Left renal pelvis (tissue), 4 donors: ENCODE measurements at places on chromosomes 13 and 19. TPM values are rescaled to one million over a fixed set of nuclear protein-coding genes. Genes with fewer than 3 reads are reported as not detected.

- no peak for DNase-seq
These were observed 2.7 kb downstream of the MEIS3 start for GRCh38 chr19:47416643-47416985.

DNA sequence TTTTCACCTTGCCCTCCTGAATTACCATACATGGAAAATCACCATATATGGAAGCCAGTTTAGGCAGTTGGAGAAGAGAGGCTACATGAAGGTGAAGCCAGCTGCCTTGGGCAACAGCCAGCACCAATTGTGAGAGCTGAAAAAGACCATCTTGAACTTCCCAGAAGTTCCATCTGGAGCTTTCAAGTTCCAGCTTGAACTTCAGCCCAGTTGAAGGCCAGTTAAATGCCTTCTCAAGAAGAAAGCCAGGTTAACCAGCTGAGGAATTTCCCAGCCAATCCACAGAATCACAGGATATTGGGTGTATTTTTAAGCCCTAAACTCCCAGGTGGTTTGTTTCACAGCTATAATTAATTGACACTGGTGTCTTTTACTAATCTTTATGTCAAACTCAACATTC lies 713.6 kb upstream of the MIR17HG start:
- no peak for DNase-seq

DNA sequence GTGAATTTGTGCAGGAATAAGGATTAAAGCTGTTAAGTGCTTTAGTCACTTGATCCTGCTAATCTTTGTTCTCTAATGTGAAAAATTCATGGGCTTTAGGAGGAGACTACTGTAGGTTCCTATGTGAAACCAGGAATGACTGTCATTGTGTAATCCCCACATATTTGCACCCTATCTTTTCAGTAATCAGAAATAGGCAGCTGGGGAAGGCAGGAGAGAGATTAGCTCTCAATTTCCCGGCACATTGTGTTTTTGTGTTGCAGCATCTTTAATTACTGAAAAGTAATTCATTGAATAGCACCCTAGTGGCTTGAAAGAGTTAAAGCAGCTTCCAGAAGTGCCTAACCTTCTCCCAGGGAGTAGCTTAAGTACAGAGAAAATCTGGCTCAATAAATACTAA lies 282.9 kb downstream of the OLFM4 start:
- DNase-seq: no peak

DNA sequence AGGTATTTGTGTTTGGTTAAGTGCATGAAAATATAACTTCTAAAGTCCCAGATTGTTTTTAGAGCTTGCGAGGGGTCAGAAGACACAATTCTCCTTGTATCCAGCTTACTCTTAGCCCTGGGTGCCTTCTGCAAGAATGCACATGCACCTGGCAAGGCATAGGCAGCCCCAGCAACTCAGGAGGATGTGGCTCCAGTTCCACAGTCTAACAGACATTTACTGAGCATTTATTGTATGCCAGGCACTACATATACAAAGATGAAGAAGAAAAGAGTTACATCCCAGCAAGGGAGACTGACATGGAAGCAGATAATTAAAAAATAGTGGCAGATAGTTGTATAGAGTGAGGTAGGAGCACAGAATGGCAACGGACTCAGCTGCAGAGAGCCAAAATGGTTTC lies 101.1 kb upstream of the FRY start:
- DNase-seq: no peak

GRCh38 chr13:73870970-73871935 lies 263.0 kb downstream of the KLF12 start:
- no peak for DNase-seq

DNA sequence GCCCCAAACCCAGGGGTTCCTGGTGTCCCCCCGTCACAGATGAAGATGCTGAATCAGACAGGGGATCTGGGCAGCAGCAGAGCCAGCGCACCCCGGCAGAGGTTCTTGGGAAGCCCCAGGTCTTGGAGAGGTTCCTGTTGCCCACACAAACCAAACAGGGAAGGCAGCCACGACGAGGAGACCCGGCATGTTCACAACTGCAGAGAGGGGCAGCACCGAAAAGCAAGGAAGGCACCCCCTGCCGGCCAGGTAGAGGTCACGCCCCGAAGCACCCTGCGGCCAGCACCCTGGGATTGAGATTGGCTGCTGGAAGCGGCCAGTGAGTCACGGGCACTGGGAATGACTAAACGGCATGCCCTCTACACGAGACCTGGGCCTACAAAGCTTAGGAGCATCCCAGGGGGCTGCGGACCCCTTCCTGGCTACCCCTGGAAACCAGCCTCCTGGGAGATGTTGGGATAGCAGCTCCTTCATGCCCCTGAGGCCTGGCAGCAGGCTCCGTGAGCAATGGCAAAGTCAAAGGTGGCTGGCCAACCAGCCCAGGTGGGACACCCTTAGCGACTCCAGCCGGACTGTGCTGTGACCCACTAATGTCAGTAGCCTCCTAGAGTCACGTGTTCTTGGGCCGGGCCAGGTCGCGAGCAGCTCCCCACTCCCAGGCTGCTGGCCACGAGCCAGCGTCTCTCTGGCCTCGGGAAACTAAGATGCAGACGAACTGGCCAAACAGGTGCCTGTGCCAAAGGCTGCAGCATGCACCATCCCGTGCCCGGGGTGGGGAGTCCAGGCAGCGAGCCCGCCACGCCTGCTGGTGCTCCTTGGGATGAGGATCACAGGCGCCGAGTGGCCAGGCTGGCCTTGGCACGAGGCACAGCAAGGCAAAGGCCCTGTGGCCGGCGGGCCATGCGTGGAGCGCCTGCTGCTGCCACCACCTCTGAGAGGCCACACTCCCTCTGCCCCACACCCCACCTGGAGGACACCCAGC lies 43.2 kb downstream of the MLLT1 start:
- no peak for DNase-seq

GRCh38 chr13:75784003-75784402 lies 147.9 kb downstream of the LMO7 start:
- no peak for DNase-seq

DNA sequence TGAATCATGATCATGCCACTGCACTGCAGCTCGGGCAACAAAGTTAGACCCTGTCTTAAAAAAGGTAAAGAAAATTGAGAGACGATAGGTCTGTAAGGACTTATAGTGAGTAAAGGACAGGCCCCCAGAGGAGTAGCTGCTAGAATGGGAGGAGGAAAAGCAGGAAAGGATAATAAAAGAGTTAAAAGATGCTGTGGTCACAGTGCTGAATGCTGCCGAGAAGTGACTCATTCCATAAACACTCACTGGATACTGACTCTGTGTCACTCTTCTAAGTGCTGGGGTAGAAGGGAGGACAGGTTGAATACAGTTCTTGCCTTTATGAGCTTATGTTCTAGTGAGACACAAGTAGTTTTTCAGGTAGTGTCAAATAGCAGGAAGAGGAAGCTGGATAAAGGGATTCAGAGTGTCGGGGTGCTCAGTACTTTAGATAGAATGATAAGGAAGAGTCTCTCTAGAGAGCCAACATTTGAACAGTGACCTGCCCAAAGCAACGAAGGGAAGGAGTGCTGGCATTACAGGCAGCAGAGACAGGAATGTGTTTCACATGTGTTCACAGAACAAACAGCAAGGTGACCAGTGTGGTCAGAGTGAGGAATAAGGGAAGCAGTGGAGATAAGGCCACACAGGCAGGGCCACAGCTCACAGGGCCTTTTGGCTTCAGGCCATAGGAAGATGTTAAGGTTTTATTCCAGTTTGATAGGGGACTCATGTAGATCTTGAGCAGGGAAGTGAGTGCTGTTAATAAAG lies 1240.5 kb downstream of the UQCRFS1 start:
- DNase-seq: no peak

- DNase-seq: no peak
These were observed 42.0 kb downstream of the LNX2 start for GRCh38 chr13:27578121-27579030.

GRCh38 chr19:33512021-33512420 lies 9.6 kb downstream of the PEPD start:
- no peak for DNase-seq

DNA sequence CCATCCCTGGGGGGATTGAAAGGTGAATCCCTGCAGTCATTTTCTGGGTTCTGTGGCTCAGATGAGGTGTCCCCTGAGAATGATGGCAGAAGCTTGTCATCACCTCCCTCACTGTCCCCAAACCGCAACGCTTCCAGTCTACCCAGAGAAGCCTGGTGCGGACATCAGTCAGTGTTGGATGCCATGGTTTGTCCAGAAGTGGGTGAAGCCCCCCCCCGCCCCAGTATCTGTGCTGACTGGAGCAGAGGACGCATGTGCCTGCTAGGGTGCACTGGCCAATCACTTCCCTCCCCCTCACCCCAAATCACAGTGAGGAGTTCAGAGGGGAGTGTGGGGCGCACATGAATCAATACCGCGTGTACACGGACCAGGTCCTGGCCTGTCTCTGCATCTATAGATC lies 150.5 kb downstream of the TEX29 start:
- DNase-seq: no peak

DNA sequence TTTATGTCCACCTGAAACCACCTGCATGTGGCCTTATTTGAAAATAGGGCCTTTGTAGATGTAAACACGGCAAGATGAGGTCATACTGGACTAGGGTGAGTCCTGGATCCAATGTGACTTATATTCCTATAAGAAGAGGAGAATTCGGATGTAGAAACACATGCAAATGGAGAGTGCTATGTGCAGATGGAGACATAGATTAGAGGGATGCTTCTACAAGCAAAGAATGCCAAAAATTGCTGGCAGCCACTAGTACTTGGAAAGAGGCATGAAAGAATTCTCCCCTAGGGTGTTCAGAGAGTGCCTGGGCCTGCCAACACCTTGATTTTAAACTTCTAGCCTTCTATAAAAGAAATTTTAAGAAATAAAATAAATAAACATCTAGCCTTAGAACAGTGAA lies 226.1 kb downstream of the RFC3 start:
- DNase-seq: no peak

DNA sequence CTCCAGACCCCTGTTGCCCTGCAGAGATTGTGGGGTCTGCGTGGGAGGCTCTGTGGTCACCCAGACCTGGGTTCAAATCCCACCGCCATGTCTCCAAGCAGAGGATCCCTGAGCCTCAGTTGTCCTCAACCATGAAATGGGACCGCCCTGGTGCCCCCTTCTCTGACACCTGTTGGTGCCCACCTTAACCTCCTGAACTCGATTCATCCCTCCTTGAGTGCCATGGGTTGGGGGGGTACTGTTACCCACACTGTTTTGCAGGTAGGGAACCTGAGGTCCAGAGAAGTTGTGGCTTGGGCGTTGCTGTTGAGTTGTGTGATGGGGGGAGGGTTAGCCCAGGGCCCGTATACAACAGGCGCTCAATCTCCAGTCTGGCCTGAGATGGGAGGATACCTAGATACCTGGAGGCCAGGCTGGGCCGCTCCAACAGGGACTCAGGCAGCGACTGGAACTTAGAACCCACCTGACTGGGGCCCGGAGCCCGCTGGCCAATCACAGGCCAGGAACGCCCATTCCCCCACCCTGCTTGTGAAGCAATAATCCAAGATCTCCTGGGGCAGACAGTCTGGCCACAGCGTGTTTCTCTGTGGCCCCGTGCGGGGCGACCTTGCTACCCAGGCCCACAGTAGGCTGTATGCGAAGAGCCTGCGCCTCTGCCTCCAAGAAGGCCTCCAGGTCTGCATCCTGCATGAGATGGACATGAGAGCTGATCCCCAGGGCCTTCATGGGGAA lies 2.8 kb downstream of the ARID3A start:
- DNase-seq: no peak

- no peak for DNase-seq
These were observed 9.4 kb downstream of the OCEL1 start for GRCh38 chr19:17235300-17235970.

DNA sequence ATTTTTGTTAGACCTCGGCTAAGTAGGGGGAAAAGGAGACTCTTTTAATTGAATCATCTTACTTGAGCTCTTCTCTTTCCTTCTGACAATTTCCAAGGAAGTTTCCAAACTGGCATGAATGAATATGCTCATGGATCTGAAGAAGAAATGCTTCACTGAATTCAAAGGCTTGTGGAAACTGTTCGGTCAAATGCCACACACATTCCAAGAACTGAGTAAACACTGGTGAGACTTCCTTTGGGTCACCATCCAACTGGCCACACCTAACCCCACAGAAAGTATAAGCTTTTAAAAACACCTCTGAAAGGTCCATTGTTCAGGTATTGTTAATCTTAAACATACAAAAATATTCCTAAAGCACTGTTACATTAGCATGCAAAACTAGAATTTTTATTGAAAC lies 33.6 kb downstream of the MTMR6 start:
- no peak for DNase-seq

DNA sequence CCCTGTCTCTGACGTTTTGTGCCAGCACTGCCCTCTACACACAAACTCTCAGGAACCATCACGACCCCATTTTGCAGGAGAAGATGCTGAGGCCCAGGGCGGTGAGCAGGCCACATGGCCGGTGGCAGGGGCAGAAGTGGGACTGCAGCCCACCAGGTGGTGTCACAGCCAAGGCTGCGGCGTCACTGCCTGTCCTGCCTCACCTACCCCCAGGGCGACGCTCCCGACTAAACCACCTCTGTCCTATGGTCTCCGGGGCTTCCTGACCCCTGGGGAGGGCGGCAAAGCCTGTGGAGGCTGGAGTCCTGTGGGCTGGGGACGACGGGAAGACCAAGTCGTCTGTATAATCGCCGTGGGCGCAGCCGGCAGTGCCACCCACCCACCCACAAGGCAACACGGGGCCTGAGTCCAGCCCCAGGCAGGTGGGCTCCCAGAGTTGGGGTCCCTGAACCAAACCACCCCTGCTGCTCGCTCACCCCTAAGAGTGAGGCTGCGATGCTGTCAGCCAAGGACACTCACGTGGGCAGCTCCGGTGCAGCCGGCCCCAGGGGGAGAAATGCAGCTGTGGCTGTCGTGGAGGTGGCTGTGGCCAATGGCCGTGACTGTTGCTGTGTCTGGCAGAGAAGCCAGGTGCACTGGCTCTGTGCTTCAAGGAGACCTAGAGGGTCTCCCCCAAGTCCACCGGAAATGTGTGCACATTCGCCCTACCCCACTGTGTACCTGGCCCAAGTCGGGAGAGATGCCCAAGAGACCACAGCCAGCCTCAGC lies 29.7 kb downstream of the RASA3 start:
- DNase-seq: no peak

DNA sequence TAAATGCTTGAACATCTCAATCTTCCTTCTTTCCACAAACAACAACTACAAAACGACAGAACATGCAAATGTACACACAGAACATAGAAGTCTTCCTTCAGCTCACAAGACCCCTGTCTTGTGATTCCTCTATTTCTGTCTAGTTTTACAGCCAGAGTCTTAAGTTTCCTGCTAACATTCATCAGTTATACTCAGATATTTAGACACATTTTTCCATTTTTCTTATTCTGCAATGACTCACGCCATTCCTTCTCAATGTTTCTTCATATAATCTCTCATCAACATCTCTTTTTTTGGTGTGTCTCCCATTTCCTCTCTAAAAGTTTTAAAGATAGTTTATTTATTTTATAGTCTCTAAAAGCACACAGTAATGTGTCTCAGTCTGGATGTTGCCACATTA lies 1872.9 kb upstream of the PCDH20 start:
- no peak for DNase-seq

The SIGLEC8 gene
- polyA plus RNA-seq: not detected

The SLITRK6 gene
- 6.9 TPM for polyA plus RNA-seq

The C1QTNF9B gene
- polyA plus RNA-seq: 0.72 TPM

The NBEA gene
- 16.8 TPM for polyA plus RNA-seq

The ZNF835 gene
- polyA plus RNA-seq: 5.6 TPM

The KIR3DL2 gene
- not detected for polyA plus RNA-seq

The PCDH9 gene
- 16.2 TPM for polyA plus RNA-seq

The HCST gene
- polyA plus RNA-seq: 3.3 TPM
